A549 treated with AZD2906 at 1 μM for 4 hours (cell line): ENCODE measurements at places on chromosomes 1 and 21. TPM values are rescaled to one million over a fixed set of nuclear protein-coding genes. Genes with fewer than 3 reads are reported as not detected.

KCNJ9 gene
- not detected in 5 replicates for total RNA-seq

GFI1 gene
- 0.19 to 0.29 TPM (median 0.23 TPM) in 5 replicates for total RNA-seq

KLHDC7A gene
- 1.2 to 2.0 TPM (median 1.3 TPM) in 5 replicates for total RNA-seq

GNAI3 gene
- total RNA-seq: 4.5 to 5.9 TPM (median 5.1 TPM) in 5 replicates

CCDC17 gene
- total RNA-seq: 0.14 to 0.26 TPM (median 0.23 TPM) in 5 replicates

MTF2 gene
- total RNA-seq: 9.8 to 14.3 TPM (median 10.8 TPM) in 5 replicates

S100A7A gene
- not detected in 5 replicates for total RNA-seq

RCC1 gene
- total RNA-seq: 70.2 to 79.3 TPM (median 75.3 TPM) in 5 replicates

TSSK3 gene
- total RNA-seq: 0.29 TPM in 1 of 5 replicates, not detected in the others

COL9A2 gene
- total RNA-seq: 0.07 to 0.33 TPM (median 0.23 TPM) in 5 replicates

CAMK2N1 gene
- total RNA-seq: 57.0 to 70.3 TPM (median 63.2 TPM) in 5 replicates

KIRREL1 gene
- total RNA-seq: 17.1 to 24.3 TPM (median 21.0 TPM) in 5 replicates

NUAK2 gene
- 21.3 to 27.0 TPM (median 24.7 TPM) in 5 replicates for total RNA-seq

LCK gene
- total RNA-seq: 0.06 to 0.09 TPM in 2 of 5 replicates, not detected in the others

ITLN2 gene
- 0.64 to 0.98 TPM (median 0.83 TPM) in 5 replicates for total RNA-seq

PPM1J gene
- 0.79 to 1.0 TPM (median 0.90 TPM) in 5 replicates for total RNA-seq

PCP4 gene
- not detected in 5 replicates for total RNA-seq
